ENCODE measurements at places on chromosomes 2 and 18.
A peak's percentile ranks its signal among the peaks of the same experiment; 100 is the strongest.

- no peak overlapping the region for H3K4me3 ChIP-seq
- no peak for DNase-seq
- H3K36me3 ChIP-seq, result peaks cover 16% of the 10 kb centered on the region
- H3K27me3 ChIP-seq, result no peaks in the 10 kb centered on the region
Measured at GRCh38 chr2:113724010-113724409, 32.4 kb downstream of the SLC35F5 start.

DNA sequence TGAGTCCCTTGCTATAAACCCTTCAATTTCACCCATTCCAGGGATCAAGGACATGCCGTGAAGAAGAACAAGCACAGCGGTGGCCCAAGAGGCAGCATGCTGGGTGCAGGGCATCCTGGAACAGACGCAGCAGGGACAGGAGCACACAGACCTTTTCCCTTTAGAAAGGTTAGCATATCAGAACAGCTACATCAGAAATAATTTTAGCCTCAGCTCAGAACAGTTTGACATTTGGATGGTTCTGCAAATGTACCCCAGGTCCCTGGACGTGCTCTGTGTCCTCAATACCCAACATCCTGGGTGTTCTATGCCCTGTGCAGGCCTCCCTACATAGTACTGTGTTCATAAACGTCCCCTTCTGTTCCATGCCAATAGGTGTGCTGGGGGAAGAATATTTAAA is 80.4 kb downstream of the MYOM1 start:
- H3K4me1 ChIP-seq, result no peaks in the 10 kb centered on the region
- no peak overlapping the region for H3K4me3 ChIP-seq
- H3K36me3 ChIP-seq, result no peaks in the 10 kb centered on the region
- no peaks in the 10 kb centered on the region for H3K27me3 ChIP-seq
- no peak overlapping the region for H3K27ac ChIP-seq

- peaks cover 10% of the 10 kb centered on the region for H3K27me3 ChIP-seq
- H3K4me1 ChIP-seq, result no peaks in the 10 kb centered on the region
- DNase-seq, result peak; percentile 12
- H3K36me3 ChIP-seq, result no peaks in the 10 kb centered on the region
- H3K4me3 ChIP-seq, result no peak overlapping the region
Measured at GRCh38 chr2:175567435-175568061, 386.0 kb upstream of the ATP5MC3 start.

DNA sequence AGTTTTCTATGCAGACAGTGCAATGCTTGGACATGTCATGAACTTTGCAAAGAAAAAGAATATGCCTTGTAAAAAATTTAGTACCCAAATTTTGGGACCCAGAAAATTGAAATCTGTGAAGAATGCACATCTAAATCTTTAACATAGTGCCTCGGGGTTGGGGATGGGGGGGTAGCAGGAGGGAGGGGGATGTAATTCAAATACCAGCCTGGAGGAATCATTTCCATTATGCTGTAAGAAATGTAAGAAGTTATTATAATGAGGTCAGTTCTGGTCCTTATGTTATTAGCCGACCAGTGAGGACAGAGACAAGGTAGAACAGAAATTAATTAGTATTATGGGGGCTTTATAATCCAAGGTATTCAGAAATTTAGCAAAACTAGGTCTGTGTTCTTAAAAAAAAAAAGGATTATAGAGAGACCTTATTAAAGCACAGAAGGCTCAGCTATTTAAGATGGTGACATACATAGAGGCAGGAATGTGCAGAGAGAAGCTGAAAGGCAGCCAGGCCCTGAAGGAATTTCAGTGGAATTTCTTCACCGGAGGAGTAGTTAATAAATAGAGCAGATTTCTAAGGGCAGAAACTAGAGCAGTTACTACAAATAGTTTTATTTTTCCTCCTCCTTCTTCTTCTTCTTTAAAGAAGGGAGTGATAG is 89.0 kb upstream of the RBMS1 start:
- no peaks in the 10 kb centered on the region for H3K4me1 ChIP-seq
- no peak overlapping the region for H3K27ac ChIP-seq
- no peaks in the 10 kb centered on the region for H3K36me3 ChIP-seq
- no peaks in the 10 kb centered on the region for H3K27me3 ChIP-seq
- no peak overlapping the region for H3K4me3 ChIP-seq

DNA sequence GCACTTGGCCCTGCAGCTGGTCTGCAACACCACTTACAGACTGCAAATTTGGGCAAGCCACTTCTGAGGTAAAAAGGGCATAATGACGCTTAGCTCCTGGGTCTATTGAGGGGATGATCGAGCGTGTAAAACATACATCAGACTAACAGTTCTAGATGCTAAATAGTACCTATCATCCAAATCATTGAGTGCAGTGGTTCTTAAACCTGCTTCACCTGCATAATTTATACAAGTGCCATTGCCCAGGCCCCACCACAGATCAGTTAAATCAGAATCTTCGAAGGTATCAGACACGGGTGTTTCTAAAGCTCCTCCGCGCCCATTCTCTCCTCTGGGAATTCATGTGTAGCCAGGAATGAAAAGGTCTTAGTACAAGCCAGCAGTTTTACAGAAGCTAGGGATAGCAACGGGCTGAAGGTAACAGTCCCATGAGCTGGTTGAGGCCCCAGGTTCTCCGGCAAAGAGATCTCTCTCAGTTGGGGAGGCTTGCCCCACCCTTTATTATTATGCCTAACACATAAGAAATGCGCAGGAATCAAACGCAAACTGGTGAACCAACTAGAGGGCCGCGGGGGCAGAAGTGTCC is 737 bp upstream of the RNF181 start:
- H3K27me3 ChIP-seq, result no peaks in the 10 kb centered on the region
- peak overlapping the region; percentile 89 for H3K4me3 ChIP-seq
- peaks cover 21% of the 10 kb centered on the region for H3K36me3 ChIP-seq
- DNase-seq, result no peak
- H3K27ac ChIP-seq, result peak overlapping the region; percentile 88

- no peaks in the 10 kb centered on the region for H3K4me1 ChIP-seq
- H3K36me3 ChIP-seq, result no peaks in the 10 kb centered on the region
- H3K27me3 ChIP-seq, result peaks cover 2% of the 10 kb centered on the region
Measured at GRCh38 chr18:58201733-58202730, 158.0 kb downstream of the NEDD4L start.

- H3K4me3 ChIP-seq, result no peak overlapping the region
- H3K27ac ChIP-seq, result no peak overlapping the region
- no peaks in the 10 kb centered on the region for H3K4me1 ChIP-seq
- no peak for DNase-seq
- H3K27me3 ChIP-seq, result peaks cover 4% of the 10 kb centered on the region
- H3K36me3 ChIP-seq, result no peaks in the 10 kb centered on the region
Measured at GRCh38 chr18:12470382-12471075, 62.8 kb downstream of the PRELID3A start.

DNA sequence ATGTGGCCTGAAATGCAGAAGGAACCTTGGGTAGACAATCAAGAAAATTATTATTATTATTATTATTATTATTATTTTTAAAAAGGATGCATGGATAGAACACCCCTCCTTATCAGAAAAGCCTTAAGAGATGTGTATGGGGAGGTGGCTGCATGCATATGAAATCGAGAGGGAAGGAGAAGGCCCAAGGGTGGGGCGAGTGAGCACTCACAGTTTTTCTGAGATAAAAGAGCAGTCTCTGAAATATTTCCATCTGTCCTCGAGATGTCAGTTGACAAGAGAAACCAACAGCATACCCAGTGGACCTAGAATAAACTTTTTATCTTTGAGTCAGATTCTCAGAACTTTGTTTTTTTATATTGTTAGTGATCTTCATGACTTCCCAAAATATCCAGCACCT is 282.9 kb downstream of the GPD2 start:
- no peak overlapping the region for H3K27ac ChIP-seq
- H3K4me3 ChIP-seq, result no peak overlapping the region
- H3K27me3 ChIP-seq, result no peaks in the 10 kb centered on the region
- H3K4me1 ChIP-seq, result no peaks in the 10 kb centered on the region
- H3K36me3 ChIP-seq, result no peaks in the 10 kb centered on the region

DNA sequence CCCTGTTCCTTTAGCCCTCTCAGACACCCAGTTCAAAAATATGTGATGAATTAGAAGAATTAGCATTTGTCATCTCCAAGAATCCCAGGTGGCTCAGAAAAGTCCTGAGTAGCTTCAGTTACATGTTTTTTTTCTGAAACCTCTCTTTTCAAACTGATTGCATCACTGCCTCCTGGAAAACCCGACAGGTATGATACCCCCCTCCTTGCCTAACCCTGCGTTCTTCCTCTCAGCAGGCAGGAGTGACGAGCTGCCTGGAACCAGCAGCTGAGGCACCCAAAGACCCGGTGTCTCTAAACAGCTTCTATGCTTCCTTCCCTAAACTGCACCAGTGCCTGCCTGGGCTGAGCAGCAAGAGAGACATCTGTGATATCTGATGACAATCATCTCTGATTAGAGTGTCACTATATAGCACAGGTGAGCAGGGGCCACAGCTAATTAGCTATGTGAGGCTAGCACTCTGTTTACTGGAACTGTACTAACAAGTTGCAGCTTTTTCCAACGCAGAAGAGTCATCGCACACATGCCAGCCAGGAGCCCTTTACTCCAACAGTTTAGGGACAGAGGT is 376.4 kb upstream of the ATP5MC3 start:
- no peak overlapping the region for H3K4me3 ChIP-seq
- peaks cover 2% of the 10 kb centered on the region for H3K27me3 ChIP-seq
- no peaks in the 10 kb centered on the region for H3K36me3 ChIP-seq
- H3K27ac ChIP-seq, result no peak overlapping the region
- H3K4me1 ChIP-seq, result no peaks in the 10 kb centered on the region
- DNase-seq, result no peak

DNA sequence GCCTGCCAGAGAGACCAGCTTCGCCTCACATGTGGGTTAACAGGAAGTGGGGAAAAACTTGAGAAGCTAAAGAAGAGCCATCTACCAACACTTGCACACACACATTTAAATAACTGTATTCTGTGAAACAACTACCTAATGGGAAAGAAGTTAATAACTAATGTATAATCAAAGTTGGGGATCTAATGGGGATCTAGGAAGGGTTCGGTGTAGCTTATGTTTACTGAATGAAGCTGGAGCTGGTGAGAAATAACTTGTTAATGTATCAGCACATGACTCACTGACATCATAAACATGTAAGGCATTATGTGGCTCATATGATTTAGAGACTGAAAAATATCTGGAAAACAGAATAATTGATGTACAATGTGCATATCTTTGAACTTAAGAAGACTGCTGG is 421.3 kb upstream of the NXPH2 start:
- no peaks in the 10 kb centered on the region for H3K27me3 ChIP-seq
- no peak overlapping the region for H3K27ac ChIP-seq
- H3K36me3 ChIP-seq, result no peaks in the 10 kb centered on the region
- DNase-seq, result no peak
- no peak overlapping the region for H3K4me3 ChIP-seq

GRCh38 chr18:8966821-8967220 is 135.7 kb upstream of the NDUFV2 start:
- H3K36me3 ChIP-seq, result no peaks in the 10 kb centered on the region
- DNase-seq, result no peak
- no peak overlapping the region for H3K27ac ChIP-seq
- H3K27me3 ChIP-seq, result no peaks in the 10 kb centered on the region

DNA sequence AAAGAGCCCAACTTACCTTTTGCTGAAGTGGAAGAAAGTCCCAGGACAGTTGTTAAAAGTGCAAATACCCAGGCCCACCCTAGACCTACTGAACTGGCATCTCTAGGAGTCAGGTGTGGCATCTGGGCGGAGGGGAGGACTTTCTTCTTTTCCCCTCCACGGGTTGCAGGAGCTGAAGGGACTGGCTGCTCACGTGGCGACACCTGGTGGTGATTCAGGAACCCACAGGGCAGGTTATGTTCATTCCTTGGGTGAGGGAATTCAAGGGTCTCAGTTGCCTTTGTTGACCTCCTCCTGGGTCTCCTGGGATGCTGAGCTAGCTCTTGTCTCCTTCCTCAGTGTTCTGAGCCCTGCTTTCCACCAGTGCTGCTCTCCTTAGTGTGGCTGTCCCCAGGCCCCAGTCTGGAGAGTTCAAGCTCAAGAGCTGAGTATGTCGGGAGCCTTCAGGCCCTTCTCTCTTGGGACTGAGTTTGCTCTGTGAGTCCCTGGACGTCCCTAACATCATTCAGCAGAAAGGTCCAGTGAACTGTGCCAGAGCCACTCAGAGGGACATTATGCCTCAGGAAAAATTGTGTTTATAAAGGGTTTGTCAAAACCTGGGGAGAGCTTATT is 56.9 kb downstream of the DYSF start:
- no peak overlapping the region for H3K4me3 ChIP-seq
- no peaks in the 10 kb centered on the region for H3K36me3 ChIP-seq
- no peak overlapping the region for H3K27ac ChIP-seq
- no peaks in the 10 kb centered on the region for H3K4me1 ChIP-seq

DNA sequence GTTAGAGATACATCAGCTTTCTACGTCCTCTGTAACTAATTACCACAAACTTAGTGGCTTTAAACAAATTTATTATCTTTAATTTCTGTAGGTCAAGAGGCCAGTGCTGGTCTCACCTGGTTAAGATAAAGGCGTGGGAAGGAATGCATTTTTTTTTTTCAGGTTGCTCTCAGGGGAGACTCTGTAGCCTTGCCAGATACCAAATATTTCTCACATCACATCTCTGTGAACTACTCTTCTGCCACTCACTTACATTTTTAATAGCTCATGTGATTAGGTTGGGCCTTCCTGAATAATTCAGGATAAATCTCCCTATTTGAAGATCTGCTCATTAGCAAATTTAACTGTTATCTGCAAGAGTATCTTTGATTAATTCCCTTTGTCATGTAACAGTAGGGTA is 214.6 kb downstream of the CBLN2 start:
- no peaks in the 10 kb centered on the region for H3K36me3 ChIP-seq
- DNase-seq, result no peak
- H3K27ac ChIP-seq, result no peak overlapping the region

DNA sequence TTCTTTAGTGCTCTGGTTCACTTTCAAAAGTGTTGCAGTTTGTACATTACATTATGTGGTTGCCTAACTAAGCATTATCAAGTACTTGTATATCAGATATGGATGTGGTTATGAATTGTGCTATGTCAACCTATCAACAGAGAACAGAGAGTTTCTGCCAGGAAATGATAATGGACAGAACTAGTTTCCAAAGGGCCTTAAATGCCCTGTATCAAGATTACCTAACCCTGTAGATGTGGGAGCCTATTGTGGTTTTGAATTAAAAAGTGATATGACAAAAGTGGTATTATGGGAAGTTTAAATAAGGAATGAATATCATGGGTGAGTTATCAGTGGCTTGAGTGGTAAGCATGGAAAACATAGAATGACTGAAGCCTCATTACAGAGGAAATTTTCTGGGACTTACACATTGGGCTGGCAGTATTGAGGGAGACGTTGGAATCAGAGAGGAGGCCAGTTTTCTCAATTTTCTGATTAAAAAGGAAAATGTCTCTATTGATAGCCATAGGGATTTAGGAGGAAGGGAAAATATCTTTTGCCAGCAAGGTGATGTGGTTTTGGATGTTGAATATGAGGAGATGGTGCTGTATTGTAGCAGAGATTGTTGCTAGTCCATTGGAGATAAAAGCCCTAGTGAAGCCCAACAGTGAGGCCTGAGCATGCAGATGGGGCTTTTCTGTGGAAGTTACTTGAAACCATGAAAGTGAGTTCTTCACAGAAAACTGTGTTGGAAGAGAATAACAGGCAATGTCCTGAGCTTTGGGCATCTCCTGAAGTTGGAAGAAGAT is 140.7 kb downstream of the TTC27 start:
- no peaks in the 10 kb centered on the region for H3K27me3 ChIP-seq
- H3K27ac ChIP-seq, result no peak overlapping the region
- H3K36me3 ChIP-seq, result peaks cover 3% of the 10 kb centered on the region
- H3K4me1 ChIP-seq, result no peaks in the 10 kb centered on the region

- peak overlapping the region; percentile 91 for H3K27ac ChIP-seq
- H3K36me3 ChIP-seq, result peaks cover 16% of the 10 kb centered on the region
Measured at GRCh38 chr18:9137168-9138066, 836 bp downstream of the ANKRD12 start.

GRCh38 chr2:19809206-19809605 is 92.6 kb downstream of the TTC32 start:
- H3K4me3 ChIP-seq, result no peak overlapping the region
- DNase-seq, result no peak
- no peaks in the 10 kb centered on the region for H3K27me3 ChIP-seq

Data from DND-41 (cell line).